ENCODE measurements at places on chromosomes 5 and 9.

DNA sequence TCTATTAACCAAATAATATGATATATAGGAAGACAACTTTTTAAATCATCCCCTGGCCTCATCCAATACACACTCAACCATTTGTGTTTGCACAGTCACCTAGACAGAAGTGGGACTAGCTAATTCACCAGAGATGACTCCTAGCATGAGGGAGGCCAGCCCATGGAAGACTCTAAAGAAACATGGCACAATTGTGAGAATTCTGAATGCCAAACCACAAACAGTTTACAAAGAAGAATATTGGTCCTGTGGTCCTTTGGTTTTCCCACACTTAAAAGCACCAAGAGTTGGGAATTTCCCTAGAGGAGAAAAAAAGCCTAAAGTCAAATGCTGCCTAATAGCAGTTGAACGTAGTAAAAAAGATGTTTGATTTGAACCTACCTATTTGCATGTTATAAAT lies 609.9 kb downstream of the ACTL7B start:
- DNase-seq, result no peak

DNA sequence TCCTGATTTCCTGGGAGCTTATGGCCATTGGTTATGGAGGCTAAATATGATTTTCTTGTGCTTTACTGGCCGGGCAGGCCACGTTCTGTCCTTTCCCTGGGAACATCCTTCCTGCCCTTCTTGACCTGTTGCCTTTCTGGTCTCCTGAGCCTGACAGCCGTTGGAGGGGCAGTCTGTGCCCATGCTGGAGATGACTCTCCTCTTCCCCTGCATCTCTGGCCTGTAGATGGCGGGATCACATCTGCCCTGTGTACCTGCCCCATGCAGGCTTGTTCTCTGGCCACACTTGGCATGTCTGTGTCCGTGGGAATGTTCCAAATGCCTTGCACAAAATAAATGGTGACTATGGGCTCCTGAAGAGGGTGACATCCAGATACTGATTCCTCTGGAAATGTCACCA lies 253.1 kb upstream of the IRX4 start:
- no peak for DNase-seq

GRCh38 chr5:61245936-61246335 lies 83.7 kb upstream of the SMIM15 start:
- DNase-seq, result no peak

DNA sequence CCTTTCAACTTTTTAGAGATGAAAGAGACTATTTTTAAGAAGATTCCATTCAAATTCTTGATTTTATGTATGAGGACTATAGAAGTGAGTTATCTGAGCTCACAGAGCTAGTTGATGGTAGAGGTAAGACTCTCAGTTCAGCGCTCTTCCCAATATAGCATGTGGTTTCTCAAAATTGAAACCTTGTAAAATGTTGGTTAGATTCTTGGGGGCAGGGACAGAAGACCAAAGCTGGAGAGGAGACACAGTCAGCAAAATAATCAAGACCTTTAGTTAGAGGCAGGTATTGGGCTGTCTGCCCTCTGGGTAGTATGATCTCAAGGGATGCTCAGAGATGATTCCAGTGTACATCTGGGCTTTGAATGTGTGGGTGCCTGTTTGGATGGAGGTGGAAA lies 246.4 kb downstream of the SH3GL2 start:
- DNase-seq, result no peak

- no peak for DNase-seq
Observed at GRCh38 chr5:144304688-144305087, 134.0 kb downstream of the KCTD16 start.

DNA sequence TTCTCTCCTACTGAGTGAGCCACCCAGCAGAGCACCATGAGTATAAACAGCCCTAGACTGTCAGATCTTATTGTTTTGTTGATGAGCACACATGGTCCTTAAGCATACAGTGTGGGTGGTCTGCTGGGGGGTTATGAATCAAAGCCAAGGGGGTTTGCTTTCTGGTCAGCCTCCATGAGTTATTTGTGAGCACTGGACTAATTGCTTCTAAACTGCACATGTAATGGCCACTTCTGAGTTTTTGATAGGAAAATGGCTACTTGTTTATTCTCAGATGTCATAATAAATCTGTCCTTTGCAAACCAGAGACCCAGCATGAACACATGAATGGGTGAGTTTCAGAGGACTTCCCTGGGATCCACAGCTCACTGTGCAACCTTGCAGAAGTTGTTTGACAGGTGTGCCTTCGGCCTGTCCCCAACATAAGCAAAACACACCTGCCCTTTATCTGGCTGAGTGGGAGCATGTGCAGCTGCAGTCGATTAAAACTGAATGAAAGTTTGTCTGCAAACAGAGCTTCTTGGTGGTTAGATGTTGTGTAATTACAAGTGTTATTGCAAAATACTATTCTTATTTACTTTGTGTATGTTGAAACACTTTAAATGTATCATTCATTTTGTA lies 35.9 kb downstream of the MAMDC2 start:
- DNase-seq, result no peak

DNA sequence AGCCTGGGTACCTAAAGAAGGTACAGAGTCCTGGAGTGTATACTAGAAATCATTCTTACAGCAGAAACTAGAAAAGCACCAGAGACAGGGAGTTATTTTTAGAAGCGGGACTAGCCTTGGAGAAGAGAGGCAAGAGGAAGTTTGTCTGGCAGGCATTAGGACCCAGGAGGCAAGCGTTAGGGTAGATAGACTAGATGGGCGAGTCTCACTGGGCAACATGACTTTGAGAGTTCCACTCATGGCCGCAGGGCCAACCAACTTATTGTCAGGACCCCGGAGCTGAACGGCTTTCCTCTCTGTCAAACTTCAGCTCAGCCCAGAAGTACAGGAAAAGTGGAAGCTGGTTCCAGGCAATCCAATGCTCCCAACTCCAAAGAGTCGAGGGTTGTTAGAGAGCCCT lies 34.1 kb upstream of the NPR3 start:
- DNase-seq, result no peak

- no peak for DNase-seq
Observed at GRCh38 chr9:120474591-120475243, 105.2 kb downstream of the CDK5RAP2 start.

Measured in naive thymus-derived CD8-positive, alpha-beta T cell (primary cell).